ENCODE measurements at places on chromosomes 2 and 18.

- DNase-seq = no peak
Observed at GRCh38 chr2:231934441-231935206, 8.4 kb upstream of the NPPC start.

DNA sequence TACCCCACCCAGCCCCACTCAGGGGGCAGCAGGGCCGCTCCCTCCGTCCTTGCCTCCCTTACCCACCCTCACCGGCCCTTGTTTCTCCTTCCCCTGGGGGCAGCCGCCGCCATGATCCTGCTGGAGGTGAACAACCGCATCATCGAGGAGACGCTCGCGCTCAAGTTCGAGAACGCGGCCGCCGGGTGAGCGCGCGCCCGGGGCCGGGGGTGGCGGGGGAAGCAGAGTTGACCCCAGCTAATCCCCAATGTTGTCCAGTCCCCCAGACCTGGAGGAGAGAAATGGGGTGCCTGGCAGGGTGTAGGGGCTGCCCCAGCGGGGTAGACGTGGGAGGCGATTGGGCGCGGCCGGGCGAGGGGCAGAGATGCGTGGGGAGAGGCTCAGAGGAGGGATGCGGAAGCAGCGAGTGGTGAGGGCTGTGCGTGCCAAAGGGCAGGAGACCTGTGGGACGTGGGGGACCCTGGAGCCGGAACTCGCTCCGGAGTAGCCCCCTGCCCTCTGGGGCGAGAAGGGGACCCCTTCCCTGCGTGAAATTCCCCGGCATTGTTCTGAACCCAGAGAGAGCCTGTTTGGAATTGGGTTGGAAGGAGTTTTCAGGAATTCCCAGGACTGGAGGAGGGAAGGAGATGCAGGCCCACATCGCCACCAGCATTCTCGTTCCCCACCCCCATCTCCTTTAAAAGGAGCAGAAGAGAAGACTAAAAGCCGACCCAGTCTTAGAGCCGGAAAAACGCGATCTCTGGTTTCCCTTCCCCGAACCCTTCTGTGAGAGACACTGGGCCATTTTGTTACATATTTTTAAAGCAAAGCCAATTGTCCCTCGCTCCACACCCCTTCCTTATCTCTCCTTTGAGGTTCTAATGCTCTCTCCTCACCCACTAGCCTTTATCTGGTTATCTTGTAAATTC is 625 bp downstream of the ARPC2 start:
- DNase-seq = peak; percentile 41

GRCh38 chr2:225052703-225053102 is 10.4 kb upstream of the DOCK10 start:
- DNase-seq = no peak

- no peak for DNase-seq
Observed at GRCh38 chr2:84904717-84905174, 710 bp upstream of the TMSB10 start.

DNA sequence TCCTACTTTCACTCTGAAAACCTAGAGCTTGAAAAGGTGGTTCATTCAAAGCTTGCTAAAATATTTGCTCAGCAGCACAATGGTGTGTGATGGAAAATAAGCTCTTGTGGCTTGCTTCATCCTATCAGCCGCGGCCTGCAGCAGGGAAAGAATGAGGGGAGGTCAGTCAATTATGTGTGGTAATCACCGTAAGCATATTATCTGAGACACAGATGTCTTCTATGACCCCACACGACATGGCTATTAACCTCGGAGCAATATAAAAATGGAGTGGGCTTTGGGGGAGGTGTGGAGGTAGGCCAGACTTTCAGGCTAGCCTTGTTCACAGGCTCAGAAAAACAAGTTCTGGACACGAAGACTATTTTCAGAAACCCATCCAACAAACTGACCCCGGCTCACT is 98.4 kb upstream of the SIX3 start:
- no peak for DNase-seq

GRCh38 chr2:123073371-123073770 is 951.7 kb upstream of the CNTNAP5 start:
- DNase-seq = no peak

- no peak for DNase-seq
Observed at GRCh38 chr2:149169656-149170055, 131.2 kb downstream of the LYPD6B start.

DNA sequence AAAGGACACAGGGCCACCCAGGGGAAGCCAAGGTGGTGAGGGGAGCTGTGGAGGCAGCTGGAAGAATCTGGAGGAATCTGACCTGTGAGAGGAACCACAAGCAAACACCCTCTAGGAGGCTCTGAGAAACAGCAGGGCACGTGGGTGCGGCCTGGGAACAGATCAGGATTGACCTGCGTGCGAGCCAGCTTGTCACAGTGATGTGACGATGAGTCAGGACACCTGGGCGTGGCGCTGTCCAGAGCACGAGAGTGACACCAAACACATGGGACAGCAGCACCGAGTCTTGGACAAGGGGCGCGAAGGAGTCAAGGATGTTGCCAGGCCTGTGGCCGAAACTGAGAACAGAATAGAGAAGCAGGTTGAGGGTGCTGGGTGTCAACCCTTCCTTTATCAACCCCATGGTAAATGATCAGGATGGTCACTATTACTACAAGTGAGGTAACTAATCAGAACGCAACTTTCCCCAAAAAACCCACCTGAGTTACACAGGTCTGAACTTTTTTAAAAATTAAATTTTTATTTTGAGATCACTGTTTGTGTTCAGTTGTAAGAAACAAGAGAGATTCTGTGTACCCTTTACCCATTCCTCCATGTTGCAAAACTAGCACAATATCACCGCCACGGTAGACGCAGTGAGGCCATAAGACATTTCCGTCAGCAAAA is 637 bp upstream of the SFT2D3 start:
- DNase-seq = no peak

DNA sequence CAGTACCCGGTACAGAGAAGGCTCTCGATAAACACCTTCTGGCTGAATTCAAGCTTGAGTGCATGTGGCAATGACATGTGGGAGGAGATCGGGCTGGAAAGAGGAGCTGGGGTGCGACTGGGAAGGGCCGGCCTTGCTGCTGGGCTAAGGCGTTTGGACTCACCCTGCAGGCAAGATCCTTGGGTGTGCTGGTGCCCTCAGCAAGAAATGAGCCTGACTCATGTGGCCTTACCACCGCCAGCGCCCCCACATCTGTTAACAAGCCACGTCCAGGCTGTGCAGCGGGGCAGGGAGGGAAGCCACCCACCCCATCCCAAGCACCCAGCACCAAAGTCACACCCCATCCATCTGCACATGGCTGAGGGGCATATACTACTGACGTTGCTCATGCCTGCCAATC is 1.3 kb downstream of the HS1BP3 start:
- DNase-seq = no peak

GRCh38 chr2:108268001-108268400 is 20.7 kb upstream of the SULT1C2 start:
- DNase-seq = no peak

Data from stimulated activated CD8-positive, alpha-beta memory T cell treated with anti-CD3 and anti-CD28 coated beads, Interleukin-15, amount 100 ng/mL, for 24 hours (primary cell).